ENCODE measurements at places on chromosomes 2 and 18.

DNA sequence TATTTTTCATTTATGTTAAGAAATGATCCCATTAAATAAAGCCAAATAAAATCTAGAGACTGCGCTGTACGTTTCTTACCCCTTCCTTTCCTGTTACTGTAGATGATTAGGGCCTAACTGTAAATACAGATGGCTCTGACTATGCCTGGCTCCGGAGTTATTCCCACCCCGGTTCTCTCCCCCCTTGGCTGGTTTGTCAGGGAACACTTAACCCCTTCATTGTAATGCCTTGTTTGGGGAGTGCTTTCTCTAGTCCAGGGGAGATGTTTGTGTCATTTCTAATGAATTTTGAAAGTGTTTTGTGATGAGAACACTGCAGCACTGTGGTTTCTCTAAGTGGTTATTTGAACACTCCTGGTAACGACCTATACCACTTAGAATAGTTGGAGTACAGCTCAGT is 8.8 kb downstream of the UNC50 start:
- no peak for DNase-seq

DNA sequence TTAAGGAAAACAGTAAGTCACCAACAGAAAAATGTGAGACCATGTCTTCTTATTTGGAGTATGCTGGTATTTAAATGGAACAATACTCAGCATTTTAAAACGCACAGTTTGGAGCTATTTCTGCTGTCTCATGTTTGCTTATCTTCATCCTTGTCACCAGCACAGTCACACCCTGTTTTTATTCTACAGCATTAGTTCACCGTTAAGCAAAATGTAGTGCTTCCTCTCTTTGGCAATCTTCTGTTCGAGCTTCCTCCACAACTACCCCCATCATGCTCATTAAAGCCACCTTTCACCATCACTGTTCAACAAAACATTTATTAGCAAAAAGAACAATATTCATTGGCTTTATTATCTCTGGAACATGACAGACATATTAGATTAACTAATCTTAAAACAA is 64.0 kb downstream of the SLC40A1 start:
- DNase-seq, result no peak

DNA sequence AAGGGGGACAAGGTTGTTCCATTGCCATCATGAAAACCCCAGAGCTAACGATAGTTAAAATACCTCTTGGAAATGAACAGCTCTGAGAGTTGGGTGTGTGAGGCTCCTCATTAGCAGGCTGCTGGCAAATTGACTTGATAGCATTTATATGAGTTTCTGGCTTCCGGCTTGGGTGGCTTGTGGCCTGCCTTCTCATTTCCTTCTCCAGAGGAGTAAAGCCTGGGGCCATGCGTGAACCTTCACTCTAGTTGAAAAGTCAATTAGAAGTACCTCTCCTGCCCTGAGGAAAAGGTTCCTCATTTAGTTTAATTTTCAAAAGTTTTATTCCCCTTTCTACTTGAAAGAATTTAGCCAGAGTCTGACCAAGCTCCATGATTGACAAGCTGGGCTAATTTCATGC is 67.1 kb downstream of the MGAT5 start:
- no peak for DNase-seq

DNA sequence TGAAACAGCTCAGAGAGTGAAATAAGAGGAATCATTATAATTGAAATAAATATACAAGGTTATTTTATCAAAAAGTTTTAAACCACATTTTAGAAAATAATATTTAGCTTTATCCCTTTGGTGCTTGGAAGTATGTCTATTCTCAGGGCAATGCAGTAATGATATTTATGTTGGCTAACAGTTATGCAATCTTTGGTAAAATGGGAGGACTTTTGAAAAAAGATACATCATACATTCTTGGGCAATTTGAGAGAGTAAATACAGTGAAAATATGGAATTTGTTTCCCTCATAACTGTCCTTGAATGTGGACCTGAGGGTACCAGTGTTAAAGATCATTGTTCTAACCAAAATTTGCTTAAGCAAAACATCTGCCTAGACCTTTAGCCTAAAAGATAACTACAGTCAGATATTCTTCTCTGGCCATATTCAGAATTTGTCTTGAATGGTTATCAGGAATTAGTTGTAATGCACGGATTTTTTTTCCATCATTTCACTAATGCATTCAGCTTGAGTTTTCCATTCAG is 137.2 kb downstream of the LRRTM1 start:
- no peak for DNase-seq

GRCh38 chr18:54119524-54120019 is 104.9 kb downstream of the MBD2 start:
- no peak for DNase-seq

- no peak for DNase-seq
These were observed 115.5 kb downstream of the COL6A3 start for GRCh38 chr2:237298151-237299118.

DNA sequence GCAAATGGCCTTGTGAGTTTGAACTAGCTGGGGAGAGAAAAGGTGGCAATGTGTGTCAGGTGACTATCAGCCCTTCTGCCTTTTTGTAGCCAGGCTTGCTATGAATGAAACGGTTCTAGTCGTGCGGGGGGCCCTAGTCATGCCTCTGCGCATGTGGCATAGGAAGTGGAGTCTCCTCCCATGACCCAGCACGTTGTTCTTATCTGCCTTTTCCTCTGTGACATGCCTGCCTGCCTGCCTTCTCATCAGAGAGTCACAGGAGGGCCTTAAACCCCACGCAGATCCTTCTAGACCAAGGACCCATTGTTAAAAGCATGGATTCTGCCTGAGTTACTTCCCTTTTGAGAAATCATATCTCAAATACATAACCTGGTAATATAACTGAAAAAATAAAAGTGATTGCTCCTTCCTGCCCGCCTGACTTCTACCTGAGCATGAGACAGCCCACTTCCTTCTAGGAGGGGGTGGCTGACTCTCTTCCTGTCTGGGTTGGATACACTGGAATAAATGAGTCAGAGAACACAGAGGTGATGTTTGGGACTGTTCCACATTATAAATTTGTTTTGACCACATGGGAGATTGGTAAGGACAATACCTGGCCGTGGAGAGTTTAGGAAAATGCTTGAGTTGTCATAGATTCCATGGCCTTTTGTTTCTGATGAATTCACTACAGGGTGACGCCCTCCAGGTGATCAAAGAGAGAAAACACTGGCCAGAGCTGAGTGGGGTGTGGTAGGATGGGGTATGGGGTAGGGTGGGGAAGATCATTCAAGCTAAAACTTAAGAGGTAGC is 49.8 kb downstream of the FBLN7 start:
- DNase-seq, result no peak

DNA sequence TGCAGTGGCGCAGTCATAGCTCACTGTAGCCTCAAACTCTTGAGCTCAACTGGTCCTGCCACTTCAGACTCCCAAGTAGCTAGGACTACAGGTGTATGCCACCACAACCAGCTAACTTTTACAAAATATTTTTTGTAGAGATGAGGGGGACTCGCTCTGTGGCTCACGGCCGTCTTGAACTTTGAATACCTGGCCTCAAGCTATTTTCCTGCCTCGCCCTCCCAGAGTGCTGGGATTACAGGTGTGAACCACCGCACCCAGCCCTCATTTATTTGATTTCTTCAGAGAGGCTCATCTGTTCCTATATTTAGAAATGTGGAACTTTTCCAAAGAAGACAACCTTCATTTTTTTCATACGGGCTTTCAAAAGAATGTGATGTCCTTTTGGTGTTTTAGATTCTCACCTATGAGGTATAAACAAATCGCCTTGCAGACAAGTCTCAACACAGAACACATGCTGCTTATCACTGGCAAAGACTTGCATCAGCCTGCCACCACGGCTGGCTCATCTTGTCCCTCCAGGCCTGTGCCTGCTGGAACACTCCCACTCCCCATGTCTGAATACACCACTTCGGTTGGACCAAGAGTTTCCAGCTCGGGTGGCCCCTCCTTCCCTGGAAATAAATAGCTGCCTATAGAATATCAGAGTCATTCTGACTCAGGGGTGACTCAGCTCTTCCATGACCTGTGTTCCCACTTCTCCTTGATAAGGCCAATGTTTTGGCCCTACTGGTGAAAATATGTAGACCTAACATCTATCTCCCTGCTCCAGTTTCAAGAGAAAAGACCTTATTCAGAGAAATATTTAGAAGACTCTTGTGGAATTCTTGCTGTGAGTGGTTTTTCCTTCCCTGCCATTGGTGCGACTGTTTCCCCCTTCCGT is 202.6 kb downstream of the TGIF1 start:
- no peak for DNase-seq

DNA sequence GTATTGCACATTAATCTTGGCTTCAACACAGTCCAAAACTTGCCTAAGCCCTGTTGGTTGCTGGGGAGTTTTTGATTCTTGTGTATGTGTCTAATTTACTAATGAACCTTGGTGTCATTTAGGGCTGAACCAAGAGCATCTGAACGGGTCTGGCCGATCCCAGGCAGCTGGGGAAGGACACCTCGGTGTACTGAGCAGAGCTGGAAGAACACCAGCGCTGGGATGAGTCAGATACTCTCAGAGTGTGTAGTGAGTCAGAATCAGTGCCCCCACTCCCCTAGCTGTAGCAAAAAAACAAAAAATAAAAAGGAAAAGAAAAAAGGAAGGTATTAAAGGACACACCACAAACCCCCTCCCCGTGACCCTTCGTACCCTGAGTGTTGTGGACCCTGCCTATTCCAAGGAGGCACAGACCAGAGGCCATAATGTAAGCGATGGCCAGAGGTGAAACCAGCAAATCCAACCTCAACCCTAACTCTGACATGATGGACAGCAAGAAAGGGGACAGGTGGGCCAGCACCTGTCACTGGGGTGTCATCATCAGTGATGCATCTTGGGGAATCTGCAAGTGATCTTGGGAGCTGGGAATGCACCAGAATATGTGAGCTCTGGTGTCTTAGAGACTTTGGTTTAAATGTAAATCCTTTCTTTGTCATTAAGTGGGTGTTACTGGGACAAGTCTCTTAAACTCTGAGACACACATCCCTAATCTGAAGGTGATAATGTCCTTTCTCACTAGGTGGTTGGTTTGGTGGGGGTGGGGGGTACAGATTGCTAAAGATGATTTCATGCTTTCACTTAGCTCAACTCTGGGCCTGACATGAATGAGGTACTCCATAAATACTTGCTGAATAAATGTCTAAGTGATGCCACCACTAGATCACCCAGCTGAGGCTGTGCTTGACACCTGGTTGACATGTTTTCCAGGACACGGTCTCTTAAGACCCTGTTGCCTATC is 34.2 kb upstream of the NCOA1 start:
- DNase-seq, result peak; percentile 55

DNA sequence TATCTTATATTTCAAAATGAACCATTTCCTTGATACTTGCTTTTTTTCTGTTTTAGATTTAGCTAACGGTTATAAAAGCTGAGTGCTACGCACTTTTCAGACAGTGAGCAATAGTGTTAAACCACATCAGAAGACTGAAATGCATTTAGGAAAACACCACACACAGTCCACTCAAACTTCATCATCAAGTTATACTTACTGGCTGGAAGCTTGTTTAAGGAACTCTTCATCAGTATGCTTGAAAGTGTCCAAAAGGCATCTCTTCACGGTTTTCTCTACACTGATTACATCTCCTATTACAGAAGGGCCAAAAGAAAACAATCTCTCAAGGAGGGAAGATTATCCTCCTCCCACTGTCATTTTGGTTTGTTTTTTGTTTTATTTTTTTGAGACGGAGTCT is 19.7 kb downstream of the ILKAP start:
- DNase-seq, result no peak

- no peak for DNase-seq
These were observed 578.6 kb upstream of the RAB6C start for GRCh38 chr2:129400826-129401225.

GRCh38 chr2:39870871-39871270 is 91.8 kb upstream of the THUMPD2 start:
- no peak for DNase-seq

- no peak for DNase-seq
These were observed at the start of gene GALNT3 for GRCh38 chr2:165793779-165794535. Gene GALNT3 (minus strand): TSS chr2:165794247. CDS start chr2:165770700, 23,547 bp downstream.

- no peak for DNase-seq
These were observed 111.2 kb downstream of the BAZ2B start for GRCh38 chr2:159505196-159505595.

- no peak for DNase-seq
These were observed 41.7 kb downstream of the SH3BP4 start for GRCh38 chr2:234993541-234993981.

- no peak for DNase-seq
These were observed 78.2 kb upstream of the SLC1A4 start for GRCh38 chr2:64910972-64911433.

GRCh38 chr2:38828460-38828859 is 47.3 kb downstream of the DHX57 start:
- no peak for DNase-seq

- no peak for DNase-seq
These were observed 643.3 kb downstream of the SOCS6 start for GRCh38 chr18:70931942-70932814.

DNA sequence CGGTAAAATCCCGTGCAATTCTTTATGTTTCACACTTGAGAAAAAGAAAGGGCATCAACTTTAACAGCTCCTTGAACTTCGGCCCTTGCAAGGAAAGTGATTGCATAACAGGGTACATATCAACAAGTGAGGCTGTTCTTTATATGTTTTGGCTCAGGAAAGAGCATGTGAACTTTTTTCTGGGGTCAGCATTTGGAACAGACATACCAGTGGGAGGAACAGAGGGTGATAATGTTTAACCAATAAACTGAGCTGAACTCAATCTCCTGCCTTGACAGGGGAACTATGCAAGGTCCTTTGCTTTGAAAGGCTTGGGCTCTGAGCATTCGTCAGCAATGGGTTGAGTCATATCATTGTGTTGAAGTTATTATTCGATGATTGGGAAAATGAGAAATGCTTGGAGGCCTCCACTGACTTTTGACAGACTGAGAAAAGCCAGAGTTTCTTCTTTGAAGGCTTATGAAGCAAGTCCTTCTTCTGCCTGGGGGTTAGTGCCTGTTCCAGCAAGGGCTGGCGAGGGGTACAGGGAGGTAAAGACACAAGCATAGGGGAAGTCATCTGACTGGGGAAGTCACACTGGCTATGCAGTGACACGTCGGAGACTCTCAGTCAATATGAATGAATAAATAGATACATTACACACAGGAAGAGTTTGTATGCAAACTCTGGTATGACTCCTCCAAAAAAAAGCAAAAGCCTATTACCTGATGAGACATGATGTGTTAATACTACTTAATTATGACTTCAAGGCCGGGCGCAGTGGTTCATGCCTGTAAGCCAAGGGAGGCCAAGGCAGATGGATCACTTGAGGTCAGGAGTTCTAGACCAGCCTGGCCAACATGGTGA is 57.2 kb downstream of the CYB5A start:
- no peak for DNase-seq

DNA sequence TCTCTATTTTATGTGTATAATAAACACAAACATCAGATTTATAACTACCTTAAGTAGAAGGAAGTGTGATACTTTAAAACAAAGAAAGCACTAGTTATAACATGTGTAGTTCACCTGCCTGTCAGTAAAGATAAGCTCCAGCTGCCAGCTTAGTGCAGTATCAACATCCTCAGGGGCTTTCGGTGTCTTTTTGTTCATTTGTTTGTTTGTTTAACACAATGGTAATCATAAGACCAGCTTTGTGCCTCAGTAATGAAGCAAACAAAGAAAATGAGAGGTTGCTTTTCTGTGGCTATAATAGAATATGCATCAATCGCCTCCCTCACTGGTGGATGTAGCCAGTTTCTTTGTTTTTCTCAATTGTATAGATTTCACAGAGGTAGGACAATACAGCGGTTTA is 1499.0 kb upstream of the TMEFF2 start:
- no peak for DNase-seq

Measured in hypothalamus (tissue), 51 donors.